ENCODE measurements at places on chromosomes 3 and 15. TPM values are rescaled to one million over a fixed set of nuclear protein-coding genes. Genes with fewer than 3 reads are reported as not detected.
A peak's percentile ranks its signal among the peaks of the same experiment; 100 is the strongest.

GOLGA8M gene
- total RNA-seq = 0.44 TPM

ATP13A5 gene
- total RNA-seq = 0.05 TPM

ALDH1L1 gene
- total RNA-seq = 25.6 TPM

PSMA4 gene
- total RNA-seq = 212 TPM

GHSR gene
- total RNA-seq = not detected

MYEF2 gene
- 12.4 TPM for total RNA-seq

TNNC1 gene
- 1.1 TPM for total RNA-seq

LRRC34 gene
- total RNA-seq = 0.82 TPM

CCDC13 gene
- 0.93 TPM for total RNA-seq

DNA sequence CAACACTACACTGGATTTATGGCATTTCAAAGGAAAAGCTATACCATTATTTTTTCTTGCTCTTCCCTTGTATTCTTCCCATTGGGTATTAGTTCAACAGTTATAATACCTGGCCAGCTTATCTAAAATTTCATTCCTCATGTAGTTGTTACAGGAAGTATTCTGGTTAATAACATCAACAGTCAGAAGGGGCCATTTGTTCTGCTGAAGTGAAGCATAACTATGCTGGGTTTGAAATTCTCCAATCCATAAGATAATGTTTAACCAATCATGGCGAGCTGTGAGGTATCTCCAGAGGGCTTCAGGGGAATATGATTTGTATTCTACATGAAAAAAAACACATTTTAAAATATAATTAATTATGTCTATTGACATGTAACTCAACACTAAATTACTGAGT, 43.4 kb downstream of the SPG11 start:
- DNase-seq = no peak

- no peak for DNase-seq
These were observed 187.8 kb downstream of the UBE3A start for GRCh38 chr15:25250906-25251622.

DNA sequence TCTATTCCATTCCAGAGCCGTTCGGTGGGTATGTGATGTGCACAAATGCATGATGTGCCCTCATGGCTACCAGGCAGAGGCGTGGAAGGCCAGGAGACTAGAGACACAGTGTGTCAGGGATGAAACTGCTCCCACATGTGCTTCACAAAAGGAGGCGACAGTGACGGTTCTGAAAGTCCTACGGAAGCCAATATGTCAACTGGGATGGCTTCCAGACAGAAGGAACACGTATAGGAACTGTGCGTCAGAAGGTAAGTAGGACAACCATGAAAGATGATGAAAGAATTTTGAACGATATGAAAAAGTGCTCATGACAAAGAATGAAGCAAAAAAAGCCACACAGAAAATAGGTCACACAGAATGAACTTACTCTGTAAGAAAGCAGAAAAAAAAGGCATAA, 34.1 kb downstream of the GLB1 start:
- DNase-seq = no peak

- DNase-seq = no peak
These were observed 211.9 kb upstream of the PRICKLE2 start for GRCh38 chr3:64437131-64437530.

DNA sequence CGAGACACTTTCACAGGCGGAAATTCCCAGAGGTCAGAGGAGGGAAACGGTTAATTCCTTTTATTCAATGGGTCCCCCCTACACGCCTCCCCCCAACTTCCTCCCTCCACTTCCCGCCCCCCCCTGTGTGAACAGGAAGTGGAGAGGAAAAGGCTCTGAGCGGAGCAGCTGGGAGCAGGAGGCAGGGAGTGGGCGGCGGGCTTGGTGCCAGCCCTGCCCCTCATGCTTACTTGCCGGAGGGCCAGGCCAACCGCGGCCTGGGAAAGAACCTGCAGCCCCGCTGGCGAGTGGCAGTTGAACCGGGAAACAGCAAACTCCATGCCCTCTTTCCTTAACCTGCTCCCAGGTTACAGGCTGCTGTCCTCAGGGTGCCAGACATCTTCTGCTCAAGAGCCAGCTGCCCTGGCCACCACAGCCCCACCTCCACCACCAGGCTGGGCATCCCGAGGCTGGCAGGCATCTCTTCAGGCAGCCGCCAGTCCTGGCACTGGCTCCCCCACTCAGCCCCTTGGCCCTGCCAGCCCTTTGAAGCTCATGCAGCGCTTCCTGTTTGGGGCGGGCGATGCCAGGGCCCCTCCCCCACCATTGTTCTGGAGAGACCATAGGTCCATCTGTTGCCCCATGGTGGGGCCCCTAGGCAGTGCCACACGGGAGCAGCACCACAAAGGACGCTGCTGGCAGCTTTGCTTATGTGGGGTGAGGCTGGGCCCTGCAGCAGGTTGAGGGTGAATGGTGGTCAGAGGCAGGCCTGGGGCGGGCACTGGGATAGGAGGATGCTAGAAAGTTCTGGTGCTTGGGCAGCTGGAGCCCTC, 12.9 kb downstream of the VPS18 start:
- peak; percentile 80 for DNase-seq

- DNase-seq = no peak
These were observed 10.0 kb downstream of the RPL32 start for GRCh38 chr3:12831301-12831866.

DNA sequence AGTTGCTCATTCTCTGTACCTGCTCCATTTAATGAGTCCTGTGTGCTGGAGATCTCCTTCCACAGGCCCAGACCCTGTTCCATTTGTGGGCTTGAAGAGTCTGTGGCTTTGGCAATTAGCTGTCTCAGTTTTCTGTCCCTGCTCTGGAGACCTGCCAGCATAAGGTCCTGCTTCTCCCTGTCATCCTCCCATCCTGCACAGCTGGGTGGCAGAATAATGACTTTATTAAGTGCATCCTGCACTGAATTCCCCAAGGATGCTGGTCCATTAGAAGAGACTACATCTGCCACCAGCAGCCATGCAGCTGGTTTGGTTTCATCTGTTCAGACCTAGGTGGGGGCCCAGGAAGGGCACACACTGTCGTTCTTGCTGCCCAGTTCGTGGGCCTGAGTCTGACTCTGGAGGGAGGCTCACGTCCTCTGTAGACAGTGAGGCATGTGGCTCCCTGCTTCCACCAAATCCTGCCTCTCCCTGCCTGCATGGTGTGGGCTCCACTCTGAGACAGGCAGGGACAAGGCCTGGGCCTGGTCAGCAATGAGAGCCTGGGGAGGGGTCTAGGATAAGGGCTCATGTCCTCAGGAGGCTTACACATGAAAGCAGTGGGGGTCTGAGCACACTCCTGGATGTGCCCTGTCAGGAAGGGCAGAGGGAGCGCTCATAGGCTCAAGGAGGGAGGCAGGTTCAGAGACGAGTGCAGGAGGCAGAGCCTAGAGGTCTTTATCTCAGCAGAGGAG, 78.4 kb upstream of the PRR23E start:
- DNase-seq = no peak

- DNase-seq = peak; percentile 77
These were observed 200.8 kb upstream of the C2CD4B start for GRCh38 chr15:62365795-62366442.

GRCh38 chr3:43394041-43394554, 107.8 kb downstream of the SNRK start:
- DNase-seq = no peak

GRCh38 chr3:62875558-62876002, 364 bp upstream of the CADPS start:
- DNase-seq = no peak

GRCh38 chr3:44023961-44024593, 217.6 kb upstream of the TOPAZ1 start:
- DNase-seq = no peak

DNA sequence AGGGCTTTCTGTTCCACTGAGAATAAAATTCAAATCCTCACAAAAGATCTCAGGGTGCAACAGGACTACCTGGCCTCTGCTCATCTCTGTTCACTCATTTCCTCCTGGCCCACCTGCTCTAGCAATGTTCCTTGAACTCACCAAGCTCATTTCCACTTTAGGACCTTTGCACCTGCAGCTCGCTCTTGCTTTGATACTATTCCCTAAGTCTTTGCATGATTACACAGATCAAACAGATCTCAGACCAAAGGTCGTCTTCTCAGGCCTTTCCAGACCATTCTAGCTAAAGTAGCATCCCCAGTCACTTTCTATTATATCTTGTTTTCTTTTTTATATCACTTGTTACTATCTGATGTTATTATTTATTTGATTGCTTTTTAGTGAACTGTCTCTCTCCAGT, 54.7 kb downstream of the B3GNT5 start:
- peak; percentile 82 for DNase-seq

GRCh38 chr3:184683900-184684560, 27.8 kb downstream of the MAGEF1 start:
- no peak for DNase-seq

GRCh38 chr3:113291572-113291971, 80.2 kb downstream of the BOC start:
- DNase-seq = no peak

DNA sequence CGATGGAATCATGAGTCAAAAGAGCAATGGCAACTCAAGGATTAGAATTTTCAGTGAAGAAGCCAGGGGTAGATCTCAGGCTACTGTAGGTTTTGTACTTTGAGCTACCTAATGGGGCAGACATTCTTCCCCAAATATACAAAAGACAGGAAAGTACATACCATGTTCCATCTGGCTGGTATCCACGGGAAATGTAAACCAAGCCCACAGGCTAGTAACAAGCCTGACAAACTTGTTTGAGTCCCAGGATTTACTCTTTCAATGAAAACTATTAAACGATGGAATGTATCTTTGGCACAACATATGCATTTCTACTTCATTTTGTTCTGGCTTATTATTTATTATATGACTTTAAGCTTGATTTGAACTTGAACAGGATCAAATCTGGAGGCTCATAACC, 44.2 kb upstream of the GOLIM4 start:
- no peak for DNase-seq

DNA sequence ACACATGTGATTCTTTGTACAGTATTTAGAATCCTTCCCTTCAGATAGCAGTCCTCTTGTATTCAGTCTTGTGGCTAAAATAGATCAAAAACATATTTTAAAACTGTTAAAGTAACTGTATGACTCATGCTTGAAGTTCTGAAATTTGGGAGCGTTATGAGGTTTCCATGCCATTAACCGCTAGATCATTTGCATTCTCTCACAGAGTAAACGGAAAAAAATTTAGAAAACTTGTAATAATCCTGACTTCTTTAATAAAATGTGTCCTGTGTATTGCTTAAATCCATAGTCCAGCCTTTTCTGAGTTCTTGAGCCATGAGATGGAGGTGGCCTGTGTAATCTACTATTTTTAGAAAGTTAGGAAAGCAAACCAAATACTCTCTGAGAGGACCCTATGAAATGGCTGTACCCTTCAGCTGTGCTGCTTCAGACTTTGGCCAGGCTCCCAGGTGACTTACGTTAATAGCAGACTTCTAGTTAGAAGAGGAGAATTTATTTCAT, 33.8 kb downstream of the MBNL1 start:
- DNase-seq = no peak

DNA sequence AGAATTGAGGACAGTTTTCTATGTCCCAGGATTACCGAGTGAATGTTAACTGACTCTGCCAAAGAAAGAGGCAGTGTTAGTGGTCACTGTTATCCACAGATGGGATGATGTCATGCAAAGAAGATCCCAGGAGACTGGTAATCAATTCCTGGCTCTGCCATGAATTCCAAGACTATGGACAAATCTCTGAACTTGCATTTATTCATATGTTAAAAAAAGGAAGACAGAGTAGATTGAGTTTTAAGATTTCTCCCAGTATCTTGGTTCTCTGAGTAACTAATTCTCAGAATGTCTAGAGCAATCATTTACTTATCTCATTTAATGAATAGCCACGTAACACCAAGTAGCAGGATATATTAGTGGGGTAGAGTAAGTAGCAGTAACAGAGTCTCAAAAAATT, 11.5 kb upstream of the MAP3K13 start:
- DNase-seq = no peak

GRCh38 chr3:52730681-52731080, 24.8 kb downstream of the SPCS1 start:
- DNase-seq = no peak

DNA sequence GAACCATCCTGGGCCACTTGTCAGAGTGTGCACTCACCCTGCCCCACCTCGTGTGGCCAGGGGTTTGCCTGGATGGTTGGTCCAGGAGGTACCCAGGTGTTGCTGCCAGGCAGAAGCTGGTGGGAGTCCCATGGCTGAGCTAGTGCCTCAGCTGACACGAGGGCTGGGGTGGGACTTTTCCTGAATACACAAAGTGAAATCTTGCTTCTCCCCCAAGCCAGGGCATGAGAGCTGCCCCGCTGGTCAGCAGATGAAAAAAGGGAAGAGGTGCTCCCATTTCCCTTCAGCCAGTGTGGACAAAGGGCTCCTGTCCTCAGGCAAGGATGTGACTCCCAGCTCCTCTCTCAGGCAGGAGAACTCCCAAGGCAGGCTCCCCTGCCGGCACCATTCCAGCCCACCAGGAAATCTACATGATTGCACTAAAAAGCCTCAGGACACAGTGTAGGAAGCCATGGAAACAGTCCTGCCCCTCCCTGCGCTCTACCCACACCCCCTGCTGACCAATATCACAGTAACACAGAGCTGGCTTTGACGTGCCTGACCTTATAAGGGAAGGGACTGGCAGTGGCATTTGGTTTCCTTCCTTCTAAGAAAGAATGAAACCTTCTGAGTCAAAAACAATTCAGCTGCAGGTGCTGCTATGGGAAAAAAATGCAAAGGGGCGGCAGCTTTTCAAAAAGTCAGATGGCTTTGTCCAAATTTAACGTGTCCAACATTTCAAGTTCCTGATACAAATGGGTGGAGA, 33.9 kb downstream of the MYO5C start:
- DNase-seq = peak; percentile 33

- no peak for DNase-seq
These were observed 4.8 kb upstream of the CSRNP1 start for GRCh38 chr3:39158148-39158715.

DNA sequence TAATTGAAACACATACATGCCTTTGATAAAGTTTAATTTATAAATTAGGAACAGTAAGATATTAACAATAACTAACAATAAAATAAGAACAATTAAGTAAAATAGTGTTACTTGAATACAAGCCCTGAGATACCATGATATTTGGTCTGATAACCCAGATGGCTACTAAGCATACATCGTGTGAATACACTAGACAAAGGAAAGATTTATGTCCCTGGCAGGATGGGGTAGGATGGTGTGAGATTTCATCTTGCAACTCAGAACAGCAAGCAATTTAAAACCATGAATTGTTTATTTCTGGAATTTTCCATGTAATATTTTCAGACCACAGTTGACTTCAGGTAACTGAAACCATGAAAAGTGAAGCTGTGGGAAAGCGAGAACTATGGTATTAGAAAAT, 169.5 kb downstream of the DIPK2A start:
- DNase-seq = no peak

DNA sequence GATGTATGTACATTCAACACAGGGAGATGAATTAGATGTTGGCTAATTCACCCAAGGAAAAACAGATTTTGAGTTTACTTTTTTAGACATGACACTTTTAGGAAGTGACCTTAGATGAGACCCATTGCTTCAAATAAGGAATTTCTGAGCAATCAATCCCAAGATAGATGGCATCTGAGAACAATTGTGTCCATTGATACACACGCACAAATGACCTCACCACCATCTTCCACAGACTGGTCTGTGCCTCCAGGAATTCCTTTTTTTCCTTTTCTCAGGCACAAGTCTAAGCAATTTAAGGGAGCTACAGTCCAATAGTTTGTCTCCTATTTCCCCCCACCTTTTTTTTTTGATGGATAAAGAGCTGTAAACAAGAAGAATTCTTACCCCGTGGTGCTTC, 265.3 kb downstream of the TBL1XR1 start:
- no peak for DNase-seq
